ENCODE measurements at places on chromosomes 11 and 22. TPM values are rescaled to one million over a fixed set of nuclear protein-coding genes. Genes with fewer than 3 reads are reported as not detected.

The FAU gene
- total RNA-seq = 504 TPM

The ALKBH8 gene
- total RNA-seq = 9.2 TPM

The TPBGL gene
- not detected for total RNA-seq

The POTEH gene
- total RNA-seq = not detected

The KRTAP5-8 gene
- not detected for total RNA-seq

The TTC36 gene
- total RNA-seq = 0.39 TPM

The ADM gene
- 103 TPM for total RNA-seq

The TSPAN18 gene
- 29.4 TPM for total RNA-seq

The LRRC74B gene
- total RNA-seq = not detected

The MSANTD4 gene
- 9.6 TPM for total RNA-seq

The PHRF1 gene
- total RNA-seq = 25.4 TPM
